CD14-positive monocyte (primary cell): ENCODE measurements at places on chromosomes 3 and 15.

- no peak for DNase-seq
Measured at GRCh38 chr3:78846718-78847117, 921.1 kb downstream of the ROBO1 start.

GRCh38 chr15:22799902-22800301 is 13.5 kb downstream of the NIPA1 start:
- no peak for DNase-seq

- DNase-seq: no peak
Measured at GRCh38 chr15:25477816-25478215, 39.0 kb upstream of the UBE3A start.

DNA sequence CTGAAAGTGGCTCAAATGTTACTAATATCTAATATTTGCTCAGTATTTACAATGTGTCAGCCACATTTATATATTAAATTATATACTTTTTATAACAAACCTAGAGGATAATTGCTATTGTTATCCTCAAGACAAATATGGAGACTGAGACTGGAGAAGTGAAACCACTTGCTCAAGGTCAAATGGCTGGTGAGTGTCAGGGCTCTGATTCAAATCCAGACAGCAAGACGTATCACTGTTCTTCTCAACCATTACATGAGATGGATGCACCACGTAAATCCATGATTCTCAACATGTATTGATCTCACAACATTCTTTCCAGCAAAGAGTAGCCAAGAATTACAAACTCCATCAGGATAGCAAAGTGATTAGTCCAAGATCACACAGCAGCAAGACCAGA is 53.8 kb upstream of the CPB1 start:
- DNase-seq: no peak

- DNase-seq: peak; percentile 35
Measured at GRCh38 chr15:56739964-56740640, 6.8 kb upstream of the ZNF280D start.

DNA sequence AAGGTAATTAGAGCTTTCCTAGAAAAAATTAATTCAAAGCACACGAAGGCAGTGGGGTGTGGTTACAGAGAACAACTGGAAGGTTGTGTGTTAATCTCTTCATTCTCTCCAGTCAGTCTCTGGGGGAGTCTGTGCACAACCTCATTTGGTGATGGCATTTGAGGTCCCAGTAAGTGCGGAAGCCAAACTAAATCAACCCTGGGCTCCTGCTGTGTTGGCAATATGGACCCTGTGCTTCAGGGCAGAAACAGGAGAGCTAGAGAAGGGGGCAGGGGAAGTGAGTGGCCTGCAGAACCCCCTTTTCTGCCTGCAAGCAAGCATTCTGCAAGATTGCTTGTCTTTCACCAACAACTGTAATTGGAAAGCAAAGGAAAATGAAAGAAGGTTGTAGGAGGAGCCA is 195.9 kb upstream of the ST8SIA2 start:
- DNase-seq: no peak

- DNase-seq: peak; percentile 8
Measured at GRCh38 chr3:107600780-107601179, 78.0 kb downstream of the BBX start.

DNA sequence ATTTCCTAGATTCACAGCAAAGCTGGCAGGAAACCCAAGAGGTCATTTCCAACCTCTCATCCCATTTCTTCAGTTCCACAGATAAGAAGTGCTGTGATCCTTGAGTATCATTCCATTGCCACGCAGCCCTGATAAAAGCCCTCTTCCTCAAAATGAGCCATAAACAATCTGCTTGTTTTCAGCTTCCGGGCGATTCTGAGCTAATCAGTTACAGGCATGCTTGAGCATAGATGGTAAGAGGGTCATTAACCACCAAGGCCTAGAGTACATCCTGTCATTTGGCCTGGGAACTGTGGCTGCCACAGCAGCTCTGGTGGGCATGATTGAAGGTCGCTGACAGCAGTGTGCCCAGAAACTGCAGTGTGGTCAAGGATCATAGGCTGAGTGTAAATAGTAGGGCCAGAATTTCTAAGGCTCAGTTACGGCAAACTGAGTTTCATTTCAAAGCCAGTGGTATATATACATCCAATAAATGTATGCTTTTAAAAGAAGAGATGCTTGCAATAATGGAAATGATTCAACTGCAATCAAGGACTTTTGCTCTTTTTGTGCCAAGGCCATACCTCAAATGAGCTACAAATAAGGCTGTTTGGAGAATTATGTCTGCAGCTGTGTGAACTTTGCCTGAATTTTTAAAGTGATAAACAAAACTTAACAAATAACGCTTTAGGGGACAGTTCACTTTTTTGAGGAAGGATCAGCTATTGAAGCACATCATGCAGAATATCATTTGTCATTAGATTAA is 47.3 kb downstream of the P3H2 start:
- DNase-seq: no peak

- DNase-seq: no peak
Measured at GRCh38 chr3:1092061-1092460, 763 bp upstream of the CNTN6 start.
